ENCODE measurements at places on chromosomes 12 and 14.

- no peak for DNase-seq
Measured at GRCh38 chr12:126781593-126781992, 1485.4 kb upstream of the TMEM132C start.

DNA sequence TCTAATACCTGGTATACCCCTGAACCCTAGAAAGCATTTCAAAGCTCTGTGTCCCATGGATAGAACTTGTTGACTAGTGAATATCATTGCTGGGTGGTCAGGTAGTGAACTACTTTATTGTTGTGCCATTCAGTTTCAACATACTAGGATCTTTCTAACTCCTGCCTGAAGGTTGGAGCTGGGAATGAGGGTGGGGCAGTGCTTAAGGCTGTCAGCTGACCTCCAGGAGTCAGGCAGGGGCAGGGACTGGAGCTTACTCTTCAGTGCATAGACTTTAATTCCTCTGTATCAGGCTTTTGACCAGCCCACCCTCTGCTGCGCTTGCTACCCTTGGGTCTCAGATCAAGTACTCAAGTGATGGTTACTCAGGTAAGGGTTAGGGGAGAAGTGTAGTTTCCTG, 102.6 kb upstream of the RFX4 start:
- DNase-seq = no peak

- DNase-seq = no peak
Measured at GRCh38 chr12:113700943-113701342, 229.3 kb upstream of the LHX5 start.

- DNase-seq = no peak
Measured at GRCh38 chr12:63149909-63150712, 890 bp downstream of the AVPR1A start.

- DNase-seq = no peak
Measured at GRCh38 chr12:26471560-26471959, 276.2 kb downstream of the SSPN start.

DNA sequence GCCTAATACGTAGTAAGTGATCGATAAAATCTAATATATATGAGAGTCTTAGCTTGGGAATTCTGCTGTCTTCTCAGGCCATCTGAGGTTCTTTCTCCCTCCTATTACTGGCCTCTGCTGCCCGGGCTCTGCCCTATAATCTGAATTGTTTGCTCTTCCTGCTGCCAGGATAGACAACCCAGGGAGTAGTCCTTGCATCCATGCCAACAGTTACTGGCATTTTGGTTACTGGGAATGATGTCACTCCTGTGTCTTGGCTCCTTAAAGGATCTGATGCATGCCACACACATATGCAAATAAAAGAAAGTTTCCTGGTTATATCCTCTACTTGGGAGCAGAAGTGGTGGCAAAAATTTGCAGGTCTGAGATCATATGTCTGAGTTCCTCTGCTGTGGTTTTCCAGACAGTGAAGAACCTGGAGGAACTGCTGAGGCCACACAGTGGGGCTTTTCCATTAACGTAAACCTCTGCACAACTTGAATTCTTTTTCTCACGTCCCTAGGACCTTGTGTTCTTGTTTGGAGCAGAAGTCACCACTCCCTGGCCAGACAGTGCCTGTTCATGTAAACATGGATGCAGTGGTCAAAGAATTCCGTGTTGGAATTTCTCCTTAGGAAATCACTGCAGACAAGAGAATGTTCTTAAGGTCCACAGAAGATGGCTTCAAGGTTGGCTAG, 320.6 kb upstream of the TBX3 start:
- DNase-seq = no peak

GRCh38 chr12:14884458-14884878, 1.2 kb downstream of the MGP start:
- DNase-seq = peak; percentile 41

GRCh38 chr12:1540690-1541089, 53.7 kb downstream of the FBXL14 start:
- no peak for DNase-seq

GRCh38 chr12:132417741-132418140, 72.2 kb upstream of the FBRSL1 start:
- DNase-seq = no peak

DNA sequence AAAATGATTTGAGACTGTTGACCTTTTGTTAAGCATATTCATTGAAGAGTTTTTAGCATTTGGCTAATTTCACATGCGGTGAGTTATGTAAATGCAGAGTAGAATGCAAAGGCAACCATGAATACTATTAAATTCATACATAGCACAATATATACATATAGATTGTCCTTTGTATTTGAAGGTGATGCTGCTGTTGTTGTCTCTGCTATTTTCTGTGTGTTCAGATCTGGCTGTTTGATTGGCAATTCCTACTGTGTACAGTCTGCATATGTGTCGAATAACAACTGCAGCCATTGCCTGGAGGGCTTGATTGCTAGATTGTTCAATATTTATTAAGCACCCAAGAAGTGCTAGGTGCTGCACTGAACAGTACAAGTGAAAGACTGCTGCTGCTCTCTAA, 187.4 kb downstream of the FOXG1 start:
- no peak for DNase-seq

Data from stimulated activated CD8-positive, alpha-beta memory T cell treated with anti-CD3 and anti-CD28 coated beads, Interleukin-15, amount 100 ng/mL, for 24 hours (primary cell).